Fibroblast of skin of scalp (primary cell): ENCODE measurements at places on chromosomes 3 and 15.
A peak's percentile ranks its signal among the peaks of the same experiment; 100 is the strongest.

- DNase-seq, result no peak
Observed at GRCh38 chr15:45186771-45187577, 792 bp downstream of the SHF start.

- DNase-seq, result no peak
Observed at GRCh38 chr3:119933207-119933606, 151.3 kb downstream of the NR1I2 start.

DNA sequence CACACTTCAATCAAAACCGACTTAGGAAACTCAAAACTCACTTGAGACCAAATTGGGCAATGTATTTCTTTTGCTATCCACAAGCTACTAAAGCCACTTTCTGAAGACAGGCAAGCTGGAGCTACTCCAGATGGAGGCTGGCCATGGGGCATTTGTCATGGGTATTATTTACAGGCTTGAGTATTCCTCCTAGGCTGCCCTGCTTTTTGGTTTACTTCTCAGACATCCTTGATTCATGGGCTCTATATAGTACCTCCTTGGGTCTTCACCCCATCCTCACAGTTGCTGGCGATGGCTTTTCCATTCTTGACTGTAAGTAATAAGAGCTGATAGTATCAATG is 18.6 kb upstream of the SYNM start:
- no peak for DNase-seq

- no peak for DNase-seq
Observed at GRCh38 chr15:62850318-62850717, 192.2 kb upstream of the TPM1 start.

- no peak for DNase-seq
Observed at GRCh38 chr3:187964760-187965159, 189.2 kb upstream of the LPP start.

GRCh38 chr3:114557791-114558190 is 264.0 kb downstream of the TIGIT start:
- DNase-seq, result no peak

GRCh38 chr15:81189583-81190283 is 6.9 kb upstream of the IL16 start:
- peak; percentile 95 for DNase-seq

- DNase-seq, result no peak
Observed at GRCh38 chr3:74607803-74608202, 6.7 kb downstream of the CNTN3 start.

- DNase-seq, result peak; percentile 35
Observed at GRCh38 chr15:55389264-55389607, 18.9 kb downstream of the CCPG1 start.

DNA sequence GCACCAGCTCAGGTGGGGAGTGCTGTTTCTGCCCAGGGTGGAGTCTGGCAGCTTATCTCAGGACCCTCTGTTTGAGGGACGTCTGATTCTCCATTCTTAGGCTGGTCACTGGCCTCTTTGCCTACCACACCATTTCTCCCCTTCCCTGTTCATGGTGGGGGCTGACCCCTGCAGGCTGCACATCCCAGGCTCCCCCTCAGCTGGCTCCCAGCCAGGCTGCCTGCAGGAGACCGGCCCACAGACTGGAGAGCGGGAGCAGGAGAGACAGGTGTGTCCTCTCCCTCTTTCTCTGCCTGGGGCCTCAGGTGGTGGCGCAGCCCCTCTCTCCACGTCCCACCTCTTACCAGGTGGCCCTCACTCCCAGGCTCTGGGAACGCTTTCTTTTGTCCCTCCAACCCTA is 60.8 kb downstream of the RAB11A start:
- no peak for DNase-seq
